ENCODE measurements at places on chromosomes 16 and 17.

GRCh38 chr16:58123896-58124600, 5.1 kb downstream of the CFAP20 start:
- no peak for DNase-seq

DNA sequence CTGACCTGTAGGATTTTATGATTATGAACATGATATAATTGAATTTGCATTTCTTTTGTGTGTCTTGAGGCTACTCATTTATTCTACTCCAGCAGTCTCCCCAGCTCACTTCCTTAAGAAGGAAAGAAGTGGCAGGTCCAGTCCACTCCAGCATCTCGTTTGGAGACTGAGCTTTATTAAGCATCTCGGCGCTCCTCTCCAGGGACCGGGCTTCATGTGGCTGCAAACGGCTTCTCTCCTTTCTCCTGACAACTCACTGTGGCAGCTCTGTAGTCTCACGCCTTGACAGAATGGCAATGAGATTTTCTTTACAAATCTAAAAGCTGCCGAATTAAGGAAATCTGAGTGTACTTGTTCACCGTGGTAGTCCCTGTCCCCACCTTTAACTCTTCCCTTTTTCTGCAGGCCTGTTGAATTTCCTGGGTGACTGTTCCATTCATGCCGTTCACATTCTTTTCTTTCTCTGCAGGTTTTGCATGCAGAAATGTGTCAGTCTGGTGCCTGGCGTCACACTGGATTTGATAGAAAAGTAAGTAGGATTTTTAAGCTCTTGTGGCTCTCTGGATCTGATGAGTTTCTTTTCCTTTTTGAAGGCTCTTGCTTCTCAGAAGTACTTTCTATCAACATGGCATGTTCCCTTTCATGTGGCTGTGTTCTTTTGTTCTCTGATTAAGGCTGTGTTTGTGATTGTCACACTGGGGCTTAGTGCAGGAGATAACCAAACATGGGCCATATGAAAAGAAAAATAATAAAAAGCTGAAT, 200.5 kb upstream of the CHMP6 start:
- DNase-seq, result no peak

DNA sequence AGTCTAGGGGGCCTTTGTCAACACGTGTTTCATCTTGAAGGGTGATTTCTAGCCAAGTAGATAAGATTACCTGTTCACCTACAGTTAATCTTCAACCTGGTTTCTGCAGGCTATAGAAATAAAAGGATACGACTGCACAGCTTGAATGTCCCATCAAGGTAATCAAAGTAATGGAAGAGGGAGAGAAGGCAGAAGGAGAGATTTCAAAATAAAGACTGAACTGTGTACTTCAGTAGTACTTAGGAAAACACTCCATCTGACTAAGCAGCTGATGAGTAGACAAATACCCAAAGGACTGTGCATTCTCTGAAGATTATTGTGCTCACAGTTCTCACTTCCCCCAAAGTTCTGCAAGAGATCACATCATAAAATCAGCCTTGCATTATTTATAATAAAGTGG, 5.8 kb upstream of the RFFL start:
- no peak for DNase-seq

DNA sequence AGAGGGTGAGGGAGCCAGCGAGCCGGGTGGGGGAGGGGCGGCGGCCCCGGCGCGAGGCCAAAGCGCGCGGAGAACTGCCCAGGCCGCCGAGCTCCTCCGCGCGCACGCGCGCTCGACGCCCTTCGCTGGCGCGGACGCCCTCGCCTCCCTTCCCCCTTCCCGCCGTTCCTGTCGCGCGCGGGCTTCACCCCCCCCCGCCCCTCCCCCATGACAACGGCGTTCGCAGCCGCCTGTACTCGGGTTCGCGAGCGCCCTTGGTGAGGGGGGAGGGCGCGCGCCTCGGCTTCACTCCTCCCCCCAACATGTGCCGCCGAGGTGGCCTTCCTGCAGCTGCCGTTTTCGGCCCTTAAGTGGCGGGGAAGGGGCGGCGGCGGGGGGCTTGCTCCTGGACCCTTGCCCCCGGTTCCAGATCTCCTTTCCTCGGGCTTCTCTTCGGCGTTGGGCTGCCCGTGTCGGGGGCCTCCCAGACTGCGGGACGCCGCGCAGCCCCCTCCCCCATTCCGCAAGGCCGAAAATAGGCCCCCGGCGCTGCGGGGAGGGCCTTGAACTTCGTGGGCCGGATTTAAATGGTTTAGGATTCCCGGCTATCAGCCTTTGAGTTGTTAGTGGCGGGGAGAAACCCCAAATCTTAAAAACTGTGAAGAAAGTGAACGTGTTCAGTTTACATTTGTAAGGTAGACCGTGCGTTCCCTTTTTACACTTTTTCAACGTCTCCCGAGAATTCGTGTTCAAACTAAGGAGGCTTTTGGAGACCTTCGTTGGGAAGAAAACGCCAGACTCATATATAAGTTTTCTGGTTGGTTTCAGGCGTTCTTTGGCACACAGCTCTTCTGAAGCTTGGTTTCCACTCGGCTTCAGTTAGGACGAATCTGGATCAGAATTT, 653 bp downstream of the SRRM2 start:
- DNase-seq, result peak; percentile 36

- no peak for DNase-seq
Observed at GRCh38 chr17:59513934-59514841, 51.2 kb upstream of the DHX40 start.

DNA sequence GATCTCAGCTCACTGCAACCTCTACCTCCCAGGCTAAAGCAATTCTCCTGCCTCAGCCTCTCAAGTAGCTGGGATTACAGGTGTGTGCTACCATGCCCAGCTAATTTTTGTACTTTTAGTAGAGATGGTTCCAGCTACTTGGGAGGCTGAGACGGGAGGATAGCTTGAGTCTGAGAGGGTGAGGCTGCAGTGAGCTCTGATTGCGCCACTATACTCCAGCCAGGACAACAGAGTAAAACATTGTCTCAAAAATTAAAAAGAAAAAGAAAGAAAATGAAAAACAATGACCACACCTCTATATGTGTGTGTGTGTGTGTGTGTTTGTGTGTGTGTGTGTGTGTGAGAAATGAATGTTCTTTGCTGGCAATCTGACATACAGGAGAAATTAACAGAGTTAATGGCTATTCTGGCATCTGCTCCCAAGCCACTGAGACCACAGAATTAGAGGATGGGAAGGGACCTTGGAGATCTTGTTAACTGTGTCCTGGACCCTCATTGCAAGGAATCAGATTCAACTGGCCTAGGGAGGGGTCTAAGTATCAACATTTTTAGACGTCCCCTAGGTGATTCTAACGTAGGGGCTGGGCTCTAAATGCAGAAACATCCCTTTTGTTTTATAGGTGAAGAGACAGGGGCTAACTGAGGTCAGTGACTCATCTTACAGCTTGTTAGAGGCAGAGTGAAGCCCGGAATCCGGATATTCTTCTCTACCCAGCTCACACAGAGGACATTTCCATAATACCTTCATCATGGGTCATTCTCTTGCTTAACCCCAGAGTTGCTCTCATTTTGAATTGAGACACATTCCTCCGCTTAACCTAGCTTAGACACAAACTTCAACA, 16.4 kb upstream of the MARCHF10 start:
- DNase-seq, result peak; percentile 96

Data from HS-5 (cell line).